ENCODE measurements at places on chromosomes 5 and 9.
A peak's percentile ranks its signal among the peaks of the same experiment; 100 is the strongest.

- DNase-seq, result no peak
These were observed 34.6 kb upstream of the CCL21 start for GRCh38 chr9:34744295-34745221.

DNA sequence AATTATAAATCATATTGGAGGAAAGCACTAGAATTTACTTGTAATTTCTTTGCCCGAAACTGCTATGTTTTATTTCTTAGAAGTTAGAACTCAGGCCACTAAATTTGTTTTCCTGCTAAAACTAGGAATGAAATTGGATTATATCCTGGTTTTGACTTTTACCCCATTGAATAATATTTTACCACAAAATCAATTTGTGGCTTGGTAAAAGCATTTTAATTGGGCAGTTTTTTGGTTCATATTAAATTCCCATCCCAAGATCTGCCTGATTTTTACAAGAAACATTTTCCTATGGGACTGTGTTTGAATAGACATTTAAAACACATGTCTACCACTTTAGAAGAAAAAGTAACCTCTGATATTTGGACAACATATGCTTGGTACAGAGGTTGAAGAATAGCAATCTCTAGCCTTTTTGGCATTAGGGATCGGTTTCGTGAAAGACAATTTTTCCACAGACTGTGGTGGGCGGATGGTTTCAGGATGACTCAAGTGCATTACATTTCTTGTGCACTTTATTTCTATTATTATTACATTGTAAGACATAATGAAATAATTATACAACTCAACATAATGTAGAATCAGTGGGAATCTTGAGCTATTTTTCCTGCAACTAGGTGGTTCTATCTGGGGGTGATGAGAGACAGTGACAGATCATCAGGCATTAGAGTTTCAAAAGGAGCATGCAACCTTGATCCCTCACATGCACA, 565.6 kb downstream of the PRR16 start:
- no peak for DNase-seq

DNA sequence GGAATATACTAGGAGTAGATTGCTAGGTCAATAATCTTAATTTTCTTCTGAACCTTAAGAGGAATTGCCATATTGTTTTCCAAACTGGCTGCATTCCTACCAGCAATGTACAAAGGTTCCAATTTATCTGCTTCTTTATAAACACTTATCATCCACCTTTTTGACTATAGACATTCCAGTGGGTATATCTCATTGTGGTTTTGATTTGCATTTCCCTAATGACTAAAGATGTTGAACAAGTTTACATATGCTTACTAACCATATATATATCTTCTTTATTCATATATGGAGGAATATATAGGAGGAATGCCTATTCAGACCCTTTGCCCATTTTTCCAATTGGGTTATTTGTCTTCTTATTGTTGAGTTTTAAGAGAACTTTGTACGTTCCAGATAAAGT, 7.6 kb downstream of the DNAJC18 start:
- DNase-seq, result no peak

GRCh38 chr9:69380811-69381210, 55.8 kb downstream of the ENTREP1 start:
- DNase-seq, result no peak

GRCh38 chr5:1666812-1667588, 132.6 kb downstream of the MRPL36 start:
- peak; percentile 37 for DNase-seq

GRCh38 chr5:72645064-72645846, 138.0 kb upstream of the ZNF366 start:
- DNase-seq, result no peak

DNA sequence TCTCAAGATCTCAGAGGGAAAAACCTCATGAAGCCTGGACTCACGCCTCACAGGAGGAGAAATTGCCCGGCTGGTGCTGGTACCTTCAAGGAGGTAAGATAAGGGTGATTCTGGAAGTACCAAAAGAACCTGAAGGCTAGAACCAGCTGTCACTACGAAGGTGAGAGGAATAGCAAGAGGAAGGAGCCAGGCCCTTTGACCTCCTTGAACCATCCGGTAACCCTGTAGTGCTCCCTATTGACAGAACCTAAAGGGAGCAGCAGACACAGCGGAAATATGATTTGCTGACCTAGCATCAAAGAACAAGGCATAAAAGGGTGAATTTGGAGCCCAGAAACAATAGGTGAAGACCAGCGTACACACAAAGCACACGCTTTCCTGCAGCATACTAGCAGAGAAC, 92.2 kb downstream of the DOCK8 start:
- DNase-seq, result peak; percentile 35

- no peak for DNase-seq
These were observed 132.4 kb downstream of the KCNIP1 start for GRCh38 chr5:170636206-170636605.

DNA sequence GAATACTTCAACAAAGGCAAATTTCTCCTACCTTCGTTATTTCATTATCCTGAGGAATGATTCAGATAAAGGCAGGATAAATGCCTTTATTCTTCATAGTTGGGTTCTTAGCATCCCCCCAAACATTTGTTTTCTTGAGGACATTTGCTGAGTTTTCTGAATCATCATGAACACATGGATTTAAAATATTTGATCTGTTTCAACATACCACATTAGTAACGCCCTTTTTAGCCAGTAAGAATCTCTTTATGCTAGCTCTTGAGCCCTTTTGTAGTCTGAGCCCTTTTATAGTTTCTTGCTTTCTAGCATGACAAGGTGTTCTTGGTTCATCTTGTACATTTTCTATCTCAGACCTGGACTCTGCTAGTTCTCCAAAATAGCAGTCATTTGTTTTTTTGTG, 27.9 kb downstream of the SKIC3 start:
- no peak for DNase-seq

DNA sequence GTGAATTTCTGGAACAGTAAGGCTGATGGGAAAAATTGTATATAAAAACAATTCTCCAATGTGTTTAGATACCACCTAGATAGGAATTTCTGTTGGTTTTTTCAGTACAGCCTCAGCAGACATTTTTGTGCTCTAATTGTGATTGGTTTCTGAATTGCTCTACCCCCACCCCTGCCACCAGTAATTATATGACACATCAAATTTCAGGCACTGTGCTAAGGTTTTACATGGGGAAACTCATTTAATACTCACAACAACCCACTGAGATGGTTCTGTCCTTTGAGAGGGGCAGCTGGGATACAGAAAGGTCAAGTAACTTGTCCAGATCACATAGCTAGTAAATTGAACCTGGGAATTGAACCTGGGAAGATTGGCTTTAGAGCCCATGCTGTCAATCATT, 288.0 kb downstream of the ARHGEF28 start:
- no peak for DNase-seq

- no peak for DNase-seq
These were observed 2.7 kb downstream of the OR2V2 start for GRCh38 chr5:181149806-181150733.

GRCh38 chr9:124187311-124187710, 70.4 kb upstream of the NEK6 start:
- no peak for DNase-seq

DNA sequence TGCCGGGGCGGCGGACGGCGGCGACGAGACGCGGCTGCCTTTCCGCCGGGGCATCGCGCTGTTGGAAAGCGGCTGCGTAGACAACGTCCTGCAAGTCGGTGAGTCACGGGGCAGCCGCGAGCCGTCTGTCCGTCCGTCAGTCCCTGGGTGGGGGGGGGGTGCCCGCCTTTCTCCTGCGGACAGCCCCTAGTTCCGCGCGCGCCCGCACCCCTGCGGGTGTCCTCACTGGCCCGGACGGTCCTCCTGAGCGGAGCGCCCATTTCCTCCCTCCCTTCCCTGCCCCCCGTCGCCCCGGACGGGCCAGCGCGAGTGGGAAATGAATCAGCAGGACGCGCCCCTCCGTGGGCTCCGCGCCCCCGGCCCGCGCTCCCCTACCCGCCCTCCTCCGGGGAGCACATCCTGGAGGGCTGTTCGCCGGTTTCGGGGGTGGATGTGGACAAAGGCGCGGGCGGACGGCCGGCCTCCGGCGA, 828 bp downstream of the ZSWIM6 start:
- peak; percentile 49 for DNase-seq

DNA sequence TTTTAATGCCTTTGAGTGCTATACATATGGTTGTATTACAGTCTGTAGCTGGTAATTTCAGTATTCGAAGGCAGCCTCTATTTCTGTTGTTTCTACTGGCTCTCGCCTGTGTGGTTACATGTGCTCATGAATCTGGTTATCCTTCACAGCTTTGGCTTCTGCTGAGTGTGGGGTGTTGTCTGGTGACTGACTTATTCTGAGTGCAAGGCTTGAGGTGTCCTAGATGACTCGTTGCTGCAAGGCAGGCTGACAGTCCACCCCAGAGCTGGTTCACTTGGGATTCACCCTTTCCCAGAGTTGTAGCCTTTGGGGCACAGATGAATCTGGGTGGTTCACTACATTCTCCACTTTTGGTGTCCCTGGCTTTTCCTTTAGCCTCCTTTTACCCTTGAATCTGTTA, 41.4 kb downstream of the PDE8B start:
- no peak for DNase-seq

- no peak for DNase-seq
These were observed 310.2 kb downstream of the AGTPBP1 start for GRCh38 chr9:85431339-85432102.

DNA sequence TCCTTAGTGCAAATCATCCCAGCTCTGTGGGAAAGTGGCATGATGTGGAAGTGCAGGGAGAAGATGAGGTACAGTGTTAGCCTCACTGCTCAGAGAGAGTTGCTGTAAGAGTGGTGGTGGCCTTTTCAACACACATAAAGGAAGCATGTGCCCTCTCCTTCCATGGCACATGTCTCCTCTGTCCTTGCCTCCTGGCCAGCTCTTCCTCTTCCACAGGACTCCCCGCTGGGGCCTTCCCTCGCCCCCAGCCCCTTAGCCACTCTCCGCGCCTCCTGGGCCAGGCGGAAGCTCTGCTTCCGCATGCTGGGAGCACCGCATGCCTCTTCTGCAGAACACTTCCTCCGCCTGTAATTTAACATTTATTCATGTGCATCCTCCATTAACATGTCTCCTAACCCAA, 4.8 kb upstream of the KCNMB1 start:
- no peak for DNase-seq

- DNase-seq, result no peak
These were observed 11.7 kb upstream of the FGF1 start for GRCh38 chr5:142697356-142698255.

DNA sequence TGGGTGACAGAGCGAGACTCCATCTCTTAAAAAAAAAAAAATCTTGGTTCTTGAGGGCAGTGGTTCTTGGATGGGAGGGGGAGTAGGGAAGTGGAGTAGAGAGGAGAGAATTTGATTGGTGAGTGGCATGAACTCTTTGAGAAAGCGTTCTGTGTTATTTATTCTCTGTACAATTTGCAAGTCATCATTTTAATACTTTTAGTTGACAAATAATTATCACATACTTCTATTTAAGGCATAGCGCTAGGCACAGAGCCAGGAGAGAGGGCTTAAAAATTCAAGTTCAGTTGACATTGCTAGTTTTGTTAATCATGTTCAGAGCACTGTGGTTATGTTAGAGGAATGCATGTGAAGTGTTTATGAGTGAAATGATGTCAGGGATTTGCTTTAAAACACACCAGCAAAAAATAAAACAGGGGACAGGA, 24.6 kb downstream of the HSDL2 start:
- no peak for DNase-seq
